Activated CD8-positive, alpha-beta memory T cell treated with anti-CD3 and anti-CD28 coated beads for 4 hours (primary cell): ENCODE measurements at places on chromosomes 6 and 20.

- DNase-seq, result no peak
Observed at GRCh38 chr6:119683671-119684070, 334.1 kb upstream of the MAN1A1 start.

DNA sequence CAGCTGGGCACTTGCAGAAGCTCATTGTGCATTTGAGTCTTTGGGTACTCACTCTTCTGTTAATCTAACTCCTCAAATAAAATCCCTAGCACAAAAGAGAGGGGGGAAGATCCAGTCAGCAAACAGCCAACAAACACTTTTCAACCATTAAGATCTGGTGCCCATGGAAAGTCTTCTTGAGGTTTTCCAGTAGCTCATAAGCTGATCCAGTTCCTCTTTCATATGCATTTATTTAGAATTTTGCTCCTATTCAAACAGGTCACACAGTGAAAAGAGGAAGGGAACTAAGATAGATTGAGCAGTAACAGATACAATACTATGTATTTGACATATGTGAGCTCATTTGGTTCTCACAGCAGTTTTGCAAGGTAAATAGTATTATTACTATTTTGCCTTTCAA, 38.6 kb downstream of the HLA-DPB1 start:
- no peak for DNase-seq

DNA sequence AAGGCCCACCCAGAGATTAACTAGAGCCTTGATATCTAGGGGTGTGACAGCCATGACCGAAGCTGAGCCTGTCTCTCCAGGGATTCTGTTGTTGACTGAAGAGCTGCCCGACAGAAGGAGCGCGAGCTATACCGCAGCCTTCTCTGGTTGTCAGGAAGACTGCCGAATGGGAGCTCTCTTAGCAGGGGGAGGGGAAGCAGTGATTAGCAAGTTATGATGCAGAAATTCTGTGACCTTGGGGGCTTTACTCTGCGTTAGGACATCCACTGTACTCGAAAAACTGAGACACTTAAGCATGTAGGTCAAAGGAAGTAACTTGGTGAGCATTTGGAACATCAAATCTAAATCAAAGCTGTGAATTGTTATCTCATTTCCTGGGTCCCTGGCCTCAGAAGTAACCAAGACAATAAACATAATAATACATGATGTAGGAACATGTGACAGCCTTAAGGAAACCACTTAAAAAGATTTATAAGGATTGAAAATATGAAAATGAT, 84.7 kb downstream of the MAP3K4 start:
- no peak for DNase-seq

- no peak for DNase-seq
Observed at GRCh38 chr20:12847872-12848271, 160.9 kb upstream of the SPTLC3 start.

DNA sequence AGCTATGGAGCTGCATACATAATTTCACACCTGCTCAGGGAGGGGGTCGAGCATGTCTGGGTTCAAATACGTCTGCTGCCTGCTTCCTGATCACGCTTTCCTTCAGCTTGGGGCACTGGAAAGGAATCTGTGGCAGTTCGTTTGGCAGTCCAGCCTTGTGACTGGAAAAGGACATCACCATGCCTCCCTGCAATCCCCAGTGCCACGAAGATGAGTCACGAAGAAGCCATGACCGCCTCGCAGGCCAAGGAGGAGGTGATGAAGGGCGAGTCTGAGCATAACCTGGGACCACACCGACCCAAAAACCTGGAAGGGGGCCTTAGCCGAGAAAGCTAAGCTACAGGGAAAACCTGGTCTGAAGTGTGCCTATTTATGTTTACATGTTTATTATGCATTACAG, 13.1 kb downstream of the JAG1 start:
- no peak for DNase-seq

- DNase-seq, result no peak
Observed at GRCh38 chr6:117771403-117771802, 96.1 kb downstream of the NUS1 start.
